Forelimb muscle (tissue), 1 donor: ENCODE measurements at places on chromosomes 5 and 9. TPM values are rescaled to one million over a fixed set of nuclear protein-coding genes. Genes with fewer than 3 reads are reported as not detected.

SH3GLB2 gene
- polyA plus RNA-seq, result 64.0 TPM

TRPM6 gene
- 0.08 TPM for polyA plus RNA-seq

EGR1 gene
- polyA plus RNA-seq, result 152 TPM

- DNase-seq, result no peak
These were observed 189.2 kb downstream of the FSTL4 start for GRCh38 chr5:133423011-133423617.

DMRT2 gene
- 33.7 TPM for polyA plus RNA-seq

- no peak for DNase-seq
These were observed 173.0 kb upstream of the FBXL7 start for GRCh38 chr5:15326932-15327331.

BARHL1 gene
- not detected for polyA plus RNA-seq

CHSY3 gene
- 4.0 TPM for polyA plus RNA-seq

PCDHGA12 gene
- polyA plus RNA-seq, result 1.7 TPM

FAM81B gene
- 3.8 TPM for polyA plus RNA-seq

- no peak for DNase-seq
These were observed 46.5 kb downstream of the AUH start for GRCh38 chr9:91315191-91315590.

ZNF189 gene
- 19.2 TPM for polyA plus RNA-seq

PRLR gene
- polyA plus RNA-seq, result 0.38 TPM

DNA sequence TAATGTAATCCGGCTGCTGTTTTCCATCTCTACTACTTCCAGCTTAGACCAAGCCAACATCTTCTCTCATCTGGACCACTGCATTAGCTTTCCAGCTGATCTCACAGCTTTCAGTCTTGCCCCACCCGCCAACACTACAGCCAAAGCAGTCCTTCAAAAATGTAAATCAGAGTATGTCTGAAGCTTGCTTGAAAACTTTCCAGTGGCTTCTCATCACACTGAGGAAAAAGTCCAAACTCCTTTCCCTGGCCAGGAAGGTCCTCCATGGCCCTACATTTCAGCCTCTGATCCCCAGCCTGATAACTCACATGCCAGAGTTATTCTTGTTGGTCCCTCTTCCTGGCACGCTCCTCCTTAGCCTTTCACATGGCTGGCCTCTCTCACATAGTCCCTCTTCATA, 38.5 kb downstream of the TTC1 start:
- peak; percentile 35 for DNase-seq
